ENCODE measurements at places on chromosomes 11 and 22. TPM values are rescaled to one million over a fixed set of nuclear protein-coding genes. Genes with fewer than 3 reads are reported as not detected.

GRCh38 chr11:110716361-110716760 is 4.1 kb upstream of the ARHGAP20 start:
- H3K4me1 ChIP-seq, result peaks cover 3% of the 10 kb centered on the region
- H3K36me3 ChIP-seq, result no peaks in the 10 kb centered on the region
- DNase-seq, result no peak
- no peak overlapping the region for H3K4me3 ChIP-seq

GRCh38 chr11:130548491-130548833 is 100.0 kb downstream of the ADAMTS15 start:
- no peak for DNase-seq
- no peaks in the 10 kb centered on the region for H3K4me1 ChIP-seq
- H3K4me3 ChIP-seq, result no peak overlapping the region
- no peaks in the 10 kb centered on the region for H3K36me3 ChIP-seq
- H3K27me3 ChIP-seq, result no peaks in the 10 kb centered on the region

DNA sequence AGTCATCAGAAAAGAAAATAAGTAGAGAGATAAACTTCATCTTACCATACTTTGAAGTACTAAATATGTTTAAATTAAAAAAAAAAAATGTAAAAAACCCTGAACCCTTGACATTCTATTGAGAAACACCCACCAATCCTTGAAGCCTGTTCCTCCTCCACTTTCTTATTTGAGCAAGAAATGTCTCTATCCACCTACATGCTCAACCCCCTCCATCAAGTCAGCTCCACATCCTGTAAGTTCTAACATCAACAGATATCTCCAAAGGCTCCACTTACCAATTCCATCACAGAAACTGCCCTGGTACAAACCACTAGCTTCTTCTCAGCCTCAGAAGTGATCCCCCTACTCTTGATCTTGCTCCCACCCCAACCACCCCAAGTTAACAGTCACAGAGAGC is 32.5 kb upstream of the FAT3 start:
- no peaks in the 10 kb centered on the region for H3K4me1 ChIP-seq
- no peaks in the 10 kb centered on the region for H3K27me3 ChIP-seq
- DNase-seq, result no peak
- H3K4me3 ChIP-seq, result no peak overlapping the region
- no peaks in the 10 kb centered on the region for H3K36me3 ChIP-seq
- H3K27ac ChIP-seq, result no peak overlapping the region

Gene NXPE1
- 210 TPM for total RNA-seq

Data from colonic mucosa (tissue), 4 donors.